Calu3 (cell line): ENCODE measurements at places on chromosomes 1 and 21.

- no peak overlapping the region for H3K27ac ChIP-seq
- no peak for DNase-seq
- no peaks in the 10 kb centered on the region for H3K4me1 ChIP-seq
- peaks cover 10% of the 10 kb centered on the region for H3K27me3 ChIP-seq
Measured at GRCh38 chr1:115239426-115239825, 98.6 kb downstream of the NGF start.

GRCh38 chr1:178939338-178940067 is 68.6 kb upstream of the ANGPTL1 start:
- no peak overlapping the region for H3K27ac ChIP-seq
- no peaks in the 10 kb centered on the region for H3K36me3 ChIP-seq
- no peak overlapping the region for H3K4me3 ChIP-seq
- DNase-seq: no peak

GRCh38 chr21:23131177-23131576 is 2133.0 kb downstream of the NCAM2 start:
- no peak for DNase-seq
- no peak overlapping the region for H3K4me3 ChIP-seq
- H3K27me3 ChIP-seq: no peaks in the 10 kb centered on the region
- H3K4me1 ChIP-seq: no peaks in the 10 kb centered on the region

- DNase-seq: no peak
- no peak overlapping the region for H3K27ac ChIP-seq
- no peaks in the 10 kb centered on the region for H3K36me3 ChIP-seq
- no peaks in the 10 kb centered on the region for H3K27me3 ChIP-seq
Measured at GRCh38 chr1:27037518-27037917, 24.9 kb upstream of the TENT5B start.

GRCh38 chr21:14826630-14827029 is 238.2 kb downstream of the NRIP1 start:
- H3K27ac ChIP-seq: no peak overlapping the region
- H3K27me3 ChIP-seq: no peaks in the 10 kb centered on the region
- DNase-seq: no peak
- no peaks in the 10 kb centered on the region for H3K4me1 ChIP-seq
- no peak overlapping the region for H3K4me3 ChIP-seq

- peaks cover 20% of the 10 kb centered on the region for H3K4me1 ChIP-seq
- H3K27ac ChIP-seq: no peak overlapping the region
- no peak for DNase-seq
- no peak overlapping the region for H3K4me3 ChIP-seq
Measured at GRCh38 chr1:65232461-65232990, 76.8 kb upstream of the DNAJC6 start.
